ENCODE measurements at places on chromosomes 16 and 17.

- no peak for DNase-seq
These were observed 10.3 kb upstream of the HAPSTR1 start for GRCh38 chr16:9081158-9081557.

DNA sequence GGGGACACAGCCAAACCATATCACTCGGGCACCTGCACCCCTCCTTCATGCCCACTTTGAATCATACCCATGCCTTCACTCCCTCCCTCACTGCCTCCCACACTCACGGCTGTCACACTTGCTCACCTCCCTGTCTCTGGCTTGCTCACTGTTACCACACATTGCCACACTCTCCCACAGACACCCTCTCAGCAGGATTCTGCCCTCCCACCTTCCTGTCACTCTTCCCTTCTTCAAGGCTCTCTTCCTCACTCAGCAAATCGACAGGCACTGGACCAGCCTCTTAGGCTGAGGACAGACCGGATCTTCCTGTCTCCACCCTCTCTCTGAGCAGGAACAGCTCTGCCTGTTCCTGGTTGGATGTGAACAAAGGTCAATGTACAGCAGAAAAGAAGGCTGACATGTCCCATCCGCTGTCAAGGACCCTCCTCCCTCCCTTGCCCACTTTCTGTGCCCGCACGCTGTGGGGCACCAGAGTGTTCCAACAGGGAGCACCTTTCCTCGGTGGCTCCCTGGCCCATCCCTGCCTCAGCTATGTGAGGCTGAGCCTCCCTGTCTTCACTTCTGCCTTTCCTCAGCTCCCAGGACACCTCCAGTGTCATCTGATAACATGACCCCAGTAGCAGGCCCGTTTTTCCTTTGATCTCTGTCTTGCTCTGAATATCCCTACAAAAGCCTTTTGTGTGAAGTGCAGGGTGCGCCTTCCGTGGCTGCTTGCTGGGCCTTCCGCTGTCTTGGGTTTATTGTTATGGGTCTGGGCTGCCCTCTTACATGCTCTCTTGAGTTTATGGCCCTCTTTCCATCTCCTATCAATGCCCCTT lies 47.0 kb downstream of the CCDC182 start:
- DNase-seq, result no peak

DNA sequence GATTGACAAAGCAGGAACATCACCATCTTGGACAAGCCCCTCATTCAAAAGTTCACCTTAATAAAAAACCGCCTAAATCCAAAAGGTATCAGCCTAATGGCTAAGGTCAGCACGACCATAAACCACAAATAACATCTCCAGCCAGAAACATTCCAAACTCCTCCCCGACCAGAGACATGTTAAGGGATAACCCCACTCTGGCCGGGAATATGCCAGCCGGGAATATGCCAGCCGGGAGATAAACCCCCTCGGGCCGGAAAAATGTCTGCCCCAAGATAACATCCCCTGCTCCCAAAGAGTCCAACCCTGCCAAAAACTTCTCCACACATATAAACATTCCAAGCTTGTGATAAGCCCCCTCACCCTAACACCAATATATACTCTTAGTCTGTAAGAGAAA lies 1.4 kb downstream of the DHX33 start:
- DNase-seq, result no peak

DNA sequence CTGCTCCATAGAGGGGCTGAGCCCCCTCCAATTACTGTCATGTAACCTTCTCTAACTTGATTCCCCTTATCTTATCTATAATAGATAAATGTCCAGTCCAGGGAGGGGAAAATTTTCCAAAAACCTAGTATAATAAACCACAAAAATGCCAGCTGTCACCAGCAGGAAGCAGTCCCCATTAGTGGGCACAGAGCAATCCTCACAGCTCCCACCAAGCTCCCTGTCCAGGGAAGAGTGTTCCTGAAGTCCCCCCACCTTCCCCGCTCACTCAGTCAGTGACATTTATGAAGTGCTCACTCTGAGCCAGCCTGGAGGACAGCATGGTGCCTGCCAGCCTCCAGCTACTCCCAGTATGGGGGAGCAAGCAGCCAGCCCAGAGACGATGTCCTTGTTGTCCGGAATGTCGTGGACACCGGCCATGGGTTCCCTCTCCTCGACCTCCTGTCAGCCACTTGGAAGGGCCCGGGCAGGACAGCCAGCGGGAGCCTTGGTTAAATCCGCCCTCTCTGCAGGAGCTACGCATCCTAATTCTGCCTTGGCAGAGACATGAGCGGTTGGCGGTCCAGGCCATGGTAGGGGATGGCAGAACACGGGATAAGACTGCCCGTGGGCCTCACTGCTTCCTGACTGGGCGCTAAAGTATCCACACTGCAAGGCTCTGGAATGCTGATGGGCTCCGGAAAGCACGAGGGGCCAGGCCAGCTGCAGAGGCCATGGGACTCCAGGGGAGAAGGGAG lies 102.0 kb upstream of the CDH5 start:
- no peak for DNase-seq

- no peak for DNase-seq
These were observed 9.9 kb downstream of the SLC5A10 start for GRCh38 chr17:18961634-18962493.

- no peak for DNase-seq
These were observed 240.6 kb downstream of the FOXL1 start for GRCh38 chr16:86818671-86819532.

GRCh38 chr17:67666710-67667109 lies 51.0 kb upstream of the NOL11 start:
- DNase-seq, result no peak

DNA sequence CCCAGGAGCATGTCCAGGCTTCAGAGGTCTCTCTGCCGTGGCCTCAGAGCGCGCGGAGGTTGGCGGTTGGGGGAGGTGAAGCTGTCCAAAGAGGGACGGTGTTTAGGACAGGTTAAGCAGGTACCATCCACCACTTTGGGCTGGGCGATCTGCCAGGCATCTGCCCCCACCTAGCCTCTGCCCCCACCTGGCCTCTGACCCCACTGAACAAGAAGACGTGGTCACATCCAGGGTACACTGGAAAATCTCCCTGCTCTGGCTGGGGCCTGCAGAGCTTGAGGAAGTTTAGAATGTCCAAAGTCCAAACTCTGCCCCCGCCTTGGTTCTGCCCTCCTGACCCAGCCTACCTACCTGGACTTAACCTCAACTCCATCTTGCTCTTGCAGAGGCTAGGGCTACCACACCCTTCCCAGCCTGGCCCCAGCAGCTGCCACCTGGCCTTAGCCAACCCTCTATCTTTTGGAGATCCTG lies 1.6 kb downstream of the ITGA3 start:
- no peak for DNase-seq

- no peak for DNase-seq
These were observed 4.5 kb downstream of the MAF start for GRCh38 chr16:79595931-79596450.

DNA sequence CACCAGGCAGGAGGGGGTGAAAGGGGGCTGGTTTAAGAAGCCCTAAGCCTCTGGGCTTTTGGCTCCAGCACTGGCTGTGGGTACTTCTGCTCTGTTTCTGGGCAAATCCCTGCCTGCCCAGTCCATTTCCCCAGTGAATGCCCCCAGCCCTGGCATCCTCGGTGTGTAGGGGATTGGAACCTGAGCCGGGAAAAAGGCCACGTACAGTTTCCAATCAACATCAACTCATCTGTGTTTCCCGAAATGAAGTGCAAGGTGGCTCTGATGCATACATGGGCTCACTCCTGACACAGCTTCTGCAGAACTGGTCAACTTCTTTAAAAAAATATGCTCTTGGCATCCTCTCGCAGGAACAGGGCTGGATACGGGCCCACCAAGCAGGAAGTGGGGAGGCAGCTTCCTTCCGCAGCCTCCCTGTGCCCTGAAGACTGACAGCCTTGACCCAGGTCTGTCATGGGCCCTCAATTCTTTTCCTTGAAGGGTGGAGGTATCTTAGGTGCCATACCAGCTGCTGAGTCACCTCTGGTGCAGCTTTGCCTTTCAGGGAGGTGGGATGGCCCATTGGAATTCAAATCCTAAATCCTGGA lies 73.3 kb downstream of the N4BP1 start:
- DNase-seq, result no peak
